T1000 (cell line): ENCODE measurements at places on chromosomes 3 and 15.

DNA sequence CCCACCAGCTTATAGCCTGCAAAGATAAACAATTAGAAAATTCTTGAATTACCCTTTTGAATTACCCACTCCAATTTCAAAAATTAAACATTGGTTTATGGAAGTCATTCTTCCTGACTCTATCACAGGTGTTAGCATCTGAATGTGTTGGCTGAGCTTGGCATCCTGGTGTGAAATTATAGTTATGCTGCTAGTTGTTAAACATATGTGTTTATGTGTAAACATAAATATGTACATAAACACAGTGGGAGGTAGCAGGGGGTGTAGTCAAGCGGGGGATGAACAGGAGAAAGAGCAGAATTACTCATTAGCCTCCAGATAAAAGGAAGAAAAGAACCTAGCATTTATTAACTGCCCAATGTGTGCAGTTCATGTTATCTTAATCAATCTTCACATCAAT, 530.2 kb downstream of the MCTP2 start:
- DNase-seq = no peak

DNA sequence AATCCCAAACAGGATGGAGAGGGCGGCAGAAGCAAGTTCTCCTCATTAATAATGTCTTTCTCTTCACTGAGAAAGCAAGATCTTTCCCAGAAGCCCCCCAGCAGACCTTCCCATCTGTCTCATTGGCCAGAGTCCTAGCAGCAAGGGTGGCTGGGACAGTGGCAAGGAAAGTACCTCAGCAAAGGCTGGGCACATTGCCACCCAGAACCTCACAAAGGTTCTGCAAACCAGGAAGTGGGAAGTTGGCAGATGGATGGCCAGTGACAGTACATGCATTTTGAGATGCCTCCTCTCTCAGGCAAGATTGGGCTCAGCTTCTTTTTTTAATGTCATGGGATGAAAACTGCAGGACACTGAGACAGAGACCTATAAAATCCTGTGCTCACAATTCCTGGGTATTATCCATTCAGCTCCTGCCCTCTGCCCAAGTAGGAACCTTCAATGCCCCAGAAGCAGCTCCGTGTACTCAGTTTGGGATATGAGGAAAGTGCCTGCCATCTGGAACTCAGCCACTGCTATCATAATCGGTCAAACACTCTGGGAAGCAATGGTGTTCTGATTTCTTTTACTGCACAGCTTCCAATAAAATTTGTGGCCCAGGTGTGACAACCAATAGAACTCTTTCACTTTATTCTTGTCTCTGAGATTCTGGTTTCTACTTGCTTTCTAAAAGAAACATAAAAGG, 25.5 kb downstream of the DPH3 start:
- DNase-seq = no peak

DNA sequence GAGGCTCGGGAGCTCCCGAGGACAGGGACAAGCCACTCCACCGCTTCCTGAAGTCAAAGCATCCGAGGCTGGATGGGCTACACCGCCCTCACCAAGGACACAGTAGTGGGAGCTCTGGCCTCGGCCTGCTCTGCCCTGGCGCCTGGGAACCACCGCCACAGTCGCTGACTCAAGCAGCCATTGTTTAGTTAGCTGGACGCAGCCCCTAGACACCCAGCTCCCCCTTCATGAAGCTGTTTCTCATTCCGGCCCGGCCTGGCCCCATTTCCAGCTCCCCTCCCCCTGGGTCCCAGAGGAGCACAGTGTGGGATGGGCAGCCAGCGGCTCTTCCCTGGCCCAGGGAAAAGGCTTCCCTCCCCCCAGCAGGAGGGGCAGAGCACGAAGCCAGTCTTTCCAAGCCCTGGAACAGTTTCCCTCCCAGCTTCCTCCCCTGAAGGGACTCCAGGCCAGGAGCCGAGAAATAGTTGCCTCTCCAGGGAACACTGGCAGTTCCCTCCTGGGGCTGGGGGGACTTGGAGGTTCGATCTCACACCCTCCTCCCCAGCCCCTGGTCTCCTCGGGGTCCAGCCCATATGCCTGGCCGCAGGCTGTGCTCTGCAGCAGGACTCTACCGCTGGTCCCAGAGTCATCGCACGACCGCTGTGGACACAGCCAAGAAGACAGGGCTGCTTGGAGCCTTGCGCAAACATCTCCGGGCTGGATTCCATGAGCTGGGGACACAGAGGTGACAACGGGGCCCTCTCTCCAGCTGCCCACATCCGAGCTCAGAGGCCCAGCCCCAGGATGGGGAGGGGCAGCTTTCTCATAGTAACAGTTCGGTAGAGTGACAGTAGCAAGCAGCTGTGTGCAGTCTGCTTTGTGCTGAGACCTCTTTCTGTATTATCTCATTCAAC, 10.0 kb downstream of the PLXND1 start:
- DNase-seq = peak; percentile 68

GRCh38 chr15:56047354-56047753, 53.9 kb upstream of the NEDD4 start:
- no peak for DNase-seq

DNA sequence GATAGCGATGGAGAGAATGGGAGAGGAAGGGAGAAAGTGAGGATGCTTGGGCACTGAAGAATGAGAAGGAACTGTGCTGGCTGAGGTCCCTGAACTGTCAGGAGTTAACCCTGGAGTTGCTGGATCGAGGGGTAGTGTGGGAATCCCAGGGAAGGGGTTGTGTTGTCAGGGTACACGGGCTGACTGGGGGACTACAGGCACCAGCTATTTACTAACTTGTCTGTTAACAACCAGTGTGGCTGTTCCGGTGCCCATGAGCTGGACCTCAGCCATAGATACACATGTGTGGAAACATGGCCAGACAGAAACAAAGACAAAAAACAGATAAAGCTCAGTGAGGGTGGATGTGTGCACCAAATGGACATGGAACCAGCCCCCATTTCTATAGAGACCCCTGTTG, 55.1 kb downstream of the GASK1A start:
- DNase-seq = no peak

- DNase-seq = peak; percentile 25
Observed at GRCh38 chr3:46228260-46229242, 13.7 kb upstream of the CCR3 start.

DNA sequence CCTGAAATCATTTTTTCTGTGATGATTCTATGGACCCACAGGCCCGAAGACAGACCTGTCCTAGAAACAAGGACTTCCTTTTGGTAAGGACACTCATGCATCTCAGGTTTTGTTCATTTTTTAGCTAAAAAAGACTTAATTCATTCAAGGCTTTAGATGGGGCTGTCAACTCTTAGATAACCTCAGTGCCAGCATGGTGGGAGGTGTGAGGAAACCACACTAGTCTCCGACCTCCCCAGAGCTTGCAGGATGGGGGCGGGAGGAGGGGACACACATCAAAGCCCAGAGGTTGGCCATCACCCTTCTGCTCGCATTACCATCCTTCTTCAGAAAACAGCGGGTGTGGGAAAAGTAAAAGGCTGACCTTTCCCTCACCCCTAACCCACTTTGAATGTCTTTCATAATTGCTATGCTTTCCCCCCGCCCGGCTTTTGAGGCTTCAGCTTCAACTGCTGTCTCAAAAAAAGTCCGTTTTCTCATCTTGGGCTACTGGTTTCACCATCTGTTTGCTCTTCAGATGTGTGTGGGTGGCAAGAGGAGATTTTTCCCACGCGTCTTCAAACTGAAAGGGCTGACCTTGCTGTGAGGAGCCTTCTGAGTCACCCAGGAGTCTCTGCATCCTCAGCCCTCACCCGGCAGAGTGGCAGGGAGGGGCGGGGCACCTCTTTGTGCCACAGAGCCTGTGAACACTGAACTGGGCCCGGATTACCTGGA, 27.6 kb upstream of the CXCR6 start:
- no peak for DNase-seq

- no peak for DNase-seq
Observed at GRCh38 chr3:127840671-127841070, 18.4 kb upstream of the MGLL start.

DNA sequence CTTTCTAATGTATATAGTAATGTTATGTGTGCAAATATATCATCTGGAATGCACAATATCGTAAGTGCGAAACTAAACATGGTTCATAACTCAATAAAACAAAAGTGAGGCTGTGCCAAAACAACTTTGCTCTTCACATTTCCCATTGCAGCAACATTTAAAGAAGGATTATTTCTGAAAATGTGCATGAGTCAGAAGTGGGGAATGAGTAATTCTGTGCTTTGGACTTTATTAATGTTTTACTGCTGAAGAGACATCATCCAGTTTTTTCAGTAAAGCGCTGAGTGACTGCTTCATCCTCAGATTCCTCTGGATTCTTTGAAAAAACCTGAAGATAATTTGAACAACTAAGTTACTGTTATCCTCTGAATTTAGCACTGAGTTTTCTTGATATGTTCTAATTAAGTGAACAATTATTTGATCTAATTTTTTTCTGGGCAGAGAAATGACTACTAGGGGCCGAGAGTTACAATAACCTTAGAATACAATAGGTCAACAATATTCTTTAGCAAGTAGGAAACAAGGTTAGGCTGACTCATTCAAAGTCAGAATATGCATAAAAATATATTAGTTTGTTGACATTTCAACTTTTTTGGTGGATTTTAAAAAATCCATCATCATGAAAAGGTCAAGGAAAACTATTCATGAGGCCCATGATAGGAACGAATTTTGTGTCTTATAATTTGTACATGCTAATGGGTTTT, 20.0 kb upstream of the PLCL2 start:
- no peak for DNase-seq

DNA sequence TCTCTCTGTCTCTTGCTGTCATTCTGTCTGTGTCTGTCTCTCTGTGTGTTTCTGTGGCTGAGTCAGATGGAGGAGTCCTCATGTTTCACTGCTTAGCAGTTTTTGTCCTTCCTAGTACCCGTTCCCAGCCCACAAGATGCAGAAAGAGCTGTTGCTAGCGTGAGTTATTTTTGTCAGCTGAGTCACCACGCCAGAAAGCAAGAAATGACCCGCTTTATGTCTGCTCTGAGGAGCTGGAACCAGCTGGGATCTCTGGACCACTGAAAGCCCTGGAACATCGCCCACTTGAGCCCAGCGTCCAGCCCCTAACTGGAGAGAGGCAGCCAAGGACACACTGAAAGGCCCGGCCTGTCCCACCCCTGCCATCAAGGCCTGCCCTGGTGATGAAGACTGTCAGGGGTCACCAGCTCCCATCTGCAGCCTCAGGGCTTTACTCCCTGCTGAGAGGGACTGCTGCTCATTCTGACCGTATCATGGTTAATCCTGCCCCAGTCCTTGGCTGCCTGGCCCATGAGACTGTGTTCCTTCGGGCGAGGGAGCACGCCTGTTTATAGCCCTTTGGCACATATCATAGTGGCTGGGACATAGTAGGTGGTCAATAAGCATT, 101.7 kb upstream of the TPM1 start:
- peak; percentile 80 for DNase-seq

GRCh38 chr15:45635191-45635638, 386 bp downstream of the SQOR start:
- DNase-seq = no peak

DNA sequence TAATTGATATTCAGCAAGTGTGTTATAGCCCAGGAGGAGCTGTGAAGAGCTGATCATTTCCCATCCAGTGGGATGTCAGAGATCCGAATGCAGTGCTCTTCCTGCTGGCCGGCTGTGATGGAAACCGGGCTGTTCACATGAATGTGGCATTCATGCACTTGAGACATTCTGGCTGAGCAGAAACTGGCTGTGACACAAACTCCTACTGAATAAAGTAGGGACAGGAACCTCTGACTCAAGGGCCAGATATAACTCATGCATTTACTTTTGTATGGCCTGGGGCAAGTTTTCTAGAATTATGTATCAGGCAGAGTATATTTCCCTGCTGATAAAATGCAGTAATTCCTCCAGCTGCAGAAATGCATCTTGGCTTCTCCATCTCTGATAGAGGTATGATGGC, 83.4 kb upstream of the FAM3D start:
- no peak for DNase-seq

DNA sequence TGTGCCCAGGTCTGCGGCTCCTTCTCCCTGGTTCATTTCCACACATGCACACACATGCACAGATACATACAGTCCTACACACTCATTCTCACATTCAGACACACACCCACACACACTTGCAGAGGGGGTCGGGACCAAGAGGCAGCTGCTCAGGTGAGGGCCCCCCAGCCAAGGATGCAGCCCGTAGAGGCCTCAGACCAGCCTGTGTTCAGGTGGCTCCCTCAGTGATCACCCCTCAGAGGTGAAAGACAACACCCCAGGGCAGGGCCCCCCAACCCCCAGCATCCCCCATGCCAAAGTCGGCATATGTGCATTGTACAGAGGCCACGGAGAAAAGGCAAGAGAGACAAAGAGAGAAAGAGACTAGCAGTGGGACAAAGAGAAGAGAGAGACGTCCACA, 5.9 kb upstream of the CORO2B start:
- DNase-seq = no peak

GRCh38 chr15:51585986-51586385, 36.6 kb downstream of the DMXL2 start:
- no peak for DNase-seq

DNA sequence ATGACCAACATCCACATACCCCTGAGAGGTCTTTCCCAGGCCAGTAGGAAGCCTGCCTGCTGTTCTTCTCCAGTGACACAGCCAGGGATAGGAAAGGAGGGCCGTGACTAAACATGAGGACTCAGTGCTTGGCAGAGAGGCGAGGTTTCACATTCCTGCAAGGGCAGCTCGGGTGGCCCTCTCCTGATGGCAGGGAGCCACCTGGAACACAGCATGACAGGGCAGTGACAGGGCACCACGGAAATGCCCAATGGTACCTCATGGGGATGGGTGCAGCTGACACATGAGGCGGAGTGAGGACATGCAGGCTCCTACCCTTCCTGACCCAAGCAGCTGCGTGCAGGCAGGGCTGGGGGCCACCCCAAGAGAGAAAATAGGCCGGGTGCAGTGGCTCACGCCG, 7.4 kb upstream of the TGM5 start:
- DNase-seq = no peak

DNA sequence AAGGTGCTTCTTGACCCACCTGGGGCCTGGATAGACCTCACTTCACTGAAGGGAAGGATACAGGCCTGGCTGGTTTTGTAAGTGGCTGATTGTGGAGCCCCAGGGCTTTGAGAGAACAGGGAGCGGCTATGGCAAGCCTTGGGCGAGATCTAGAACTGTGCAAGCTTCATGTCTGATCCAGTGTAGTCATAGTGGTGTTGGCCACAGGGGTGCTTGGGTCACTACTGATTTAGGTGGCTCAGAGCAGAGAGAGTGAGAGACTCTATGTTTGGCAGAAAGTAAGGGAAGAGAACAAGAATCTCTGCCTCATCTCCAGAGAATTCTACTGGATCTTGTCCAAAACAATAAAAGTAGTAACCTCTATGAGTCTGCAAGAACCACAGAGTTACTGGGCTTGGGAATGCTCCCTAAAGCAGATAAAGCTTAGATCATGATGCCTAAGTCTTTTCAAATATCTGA, 394.2 kb upstream of the EPHA3 start:
- DNase-seq = peak; percentile 64

DNA sequence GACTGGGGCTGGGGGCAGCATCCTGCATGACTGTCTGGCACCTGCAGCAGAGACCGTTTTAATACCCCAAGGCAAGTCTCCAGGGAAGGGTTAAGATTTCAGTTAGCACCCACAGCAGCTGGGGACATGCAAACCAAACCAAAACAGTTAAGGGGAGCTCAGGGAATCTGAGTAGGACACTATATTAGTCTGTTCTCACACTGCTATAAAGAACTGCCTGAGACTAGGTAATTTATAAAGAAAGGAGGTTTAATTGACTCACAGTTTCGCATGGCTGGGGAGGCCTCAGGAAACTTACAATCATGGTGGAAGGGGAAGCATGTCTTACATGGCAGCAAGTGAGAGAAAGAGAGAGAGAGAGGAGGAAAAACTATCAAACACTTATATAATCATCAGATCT, 25.3 kb downstream of the GALNT15 start:
- no peak for DNase-seq

GRCh38 chr3:60912142-60912541, 339.1 kb downstream of the FHIT start:
- DNase-seq = no peak
